BJ (cell line): ENCODE measurements at places on chromosomes 2 and 18. TPM values are rescaled to one million over a fixed set of nuclear protein-coding genes. Genes with fewer than 3 reads are reported as not detected.

The CDH20 gene
- polyA plus RNA-seq: 0.02 TPM in 1 of 2 replicates, not detected in the other

The ALPG gene
- polyA plus RNA-seq: not detected in 2 replicates

The SLC25A52 gene
- polyA plus RNA-seq: not detected in 2 replicates

The LOXHD1 gene
- polyA plus RNA-seq: not detected in 2 replicates

The FOXI3 gene
- not detected in 2 replicates for polyA plus RNA-seq

The SP140 gene
- 0.29 and 0.36 TPM in 2 replicates for polyA plus RNA-seq

The HEATR5B gene
- 10.4 and 17.3 TPM in 2 replicates for polyA plus RNA-seq

The NBAS gene
- 35.6 and 45.2 TPM in 2 replicates for polyA plus RNA-seq

The IGFBP5 gene
- polyA plus RNA-seq: 882 and 1,060 TPM in 2 replicates

The NFE2L2 gene
- polyA plus RNA-seq: 109 and 128 TPM in 2 replicates

The NETO1 gene
- 1.4 and 2.7 TPM in 2 replicates for polyA plus RNA-seq

The TUBA4B gene
- polyA plus RNA-seq: not detected in 2 replicates

The CCDC102B gene
- 2.8 and 3.4 TPM in 2 replicates for polyA plus RNA-seq

The ST6GAL2 gene
- polyA plus RNA-seq: 0.04 TPM in 1 of 2 replicates, not detected in the other

The SIX2 gene
- 0.23 and 0.36 TPM in 2 replicates for polyA plus RNA-seq
